ENCODE measurements at places on chromosomes 5 and 9.
A peak's percentile ranks its signal among the peaks of the same experiment; 100 is the strongest.

GRCh38 chr9:131714161-131714646, 25.7 kb downstream of the RAPGEF1 start:
- peak; percentile 84 for DNase-seq

DNA sequence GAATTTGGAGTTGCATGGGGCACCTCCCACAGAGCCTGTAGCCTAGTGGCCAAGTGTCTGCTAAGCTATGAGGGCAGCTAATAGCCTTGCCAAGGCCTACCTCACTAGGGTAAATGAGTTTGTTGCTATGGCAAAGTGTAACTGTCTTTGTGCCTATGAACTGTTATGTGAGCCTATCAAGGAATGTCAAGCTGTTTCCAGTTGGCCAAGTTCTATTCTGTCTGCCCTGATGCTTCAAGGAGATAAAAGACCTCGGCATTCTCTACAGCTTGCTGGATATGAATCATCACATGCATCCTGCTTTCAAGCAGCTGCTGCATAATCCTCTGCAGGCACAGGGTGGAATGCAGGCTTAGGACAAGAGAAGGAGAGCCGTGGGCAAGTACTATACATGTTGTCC, 69.8 kb upstream of the CCDC112 start:
- peak; percentile 90 for DNase-seq

- DNase-seq, result no peak
Measured at GRCh38 chr5:145855763-145856267, 17.0 kb downstream of the GRXCR2 start.

GRCh38 chr5:172868436-172868923, 34.4 kb downstream of the ERGIC1 start:
- no peak for DNase-seq

DNA sequence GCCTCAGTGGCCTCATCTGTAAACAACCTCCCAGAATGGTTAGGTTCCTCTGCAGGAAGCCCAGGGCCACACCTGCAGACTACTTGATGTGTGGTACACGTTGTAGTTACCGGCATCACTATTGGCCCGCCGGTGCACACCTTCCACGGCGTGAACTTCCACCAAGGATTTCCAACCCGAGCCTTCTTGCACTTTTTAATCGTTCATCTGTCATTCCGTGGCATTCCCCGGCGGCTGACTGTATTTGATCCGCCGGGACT, 5.3 kb upstream of the TRIM41 start:
- no peak for DNase-seq

DNA sequence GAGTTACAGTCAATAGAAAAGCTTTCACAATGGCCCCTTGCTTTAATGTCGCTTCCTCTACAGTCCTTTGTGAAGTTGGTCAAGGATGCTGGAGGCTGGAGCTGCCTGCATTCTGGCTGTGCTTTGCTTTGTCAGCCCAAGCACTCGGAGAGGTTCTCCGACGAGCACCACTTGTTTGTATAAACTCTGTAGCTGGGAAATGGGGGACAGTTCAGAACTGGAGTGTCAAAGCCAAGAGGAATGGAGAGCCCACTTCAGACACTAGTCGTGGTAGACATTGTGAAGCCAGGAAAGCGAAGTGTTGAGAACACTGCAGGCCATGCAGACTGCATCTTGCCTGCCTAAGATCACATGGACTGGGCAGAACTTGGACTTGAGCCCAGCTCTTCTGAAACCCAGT, 330.3 kb downstream of the GADD45G start:
- no peak for DNase-seq

- DNase-seq, result no peak
Measured at GRCh38 chr9:133485531-133486260, 6.8 kb upstream of the SLC2A6 start.

- DNase-seq, result no peak
Measured at GRCh38 chr5:139678751-139679750, 30.9 kb downstream of the CXXC5 start.

GRCh38 chr9:95363051-95363841, 45.7 kb upstream of the FANCC start:
- DNase-seq, result no peak

GRCh38 chr5:53243403-53243802, 133.8 kb upstream of the MOCS2 start:
- DNase-seq, result no peak

DNA sequence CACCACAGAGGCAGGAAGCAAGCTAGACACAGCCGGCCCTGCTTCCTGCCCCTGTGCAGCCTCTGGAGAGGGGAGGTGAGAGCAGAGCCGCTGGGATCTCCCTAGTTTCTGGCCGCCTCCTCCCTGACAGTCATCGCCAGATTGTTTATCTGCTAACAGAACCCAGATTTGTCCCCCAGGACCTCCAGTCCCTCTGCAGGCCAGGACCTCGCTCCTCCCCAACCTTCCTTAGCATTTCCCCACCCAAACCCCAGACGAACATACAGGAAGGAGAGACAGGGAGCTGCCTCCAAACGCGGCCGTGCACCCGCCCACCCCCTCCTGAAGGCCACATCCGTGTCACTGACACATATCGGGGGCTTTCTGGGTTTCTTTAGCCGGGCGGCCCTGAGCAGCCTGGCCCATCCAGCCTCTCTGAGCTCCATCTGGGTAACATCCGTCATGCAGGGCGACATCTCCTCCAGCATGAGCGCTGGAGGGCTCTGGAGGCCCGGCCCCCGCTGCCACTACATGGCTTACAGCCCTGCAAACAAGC, 47.5 kb downstream of the DBH start:
- no peak for DNase-seq

DNA sequence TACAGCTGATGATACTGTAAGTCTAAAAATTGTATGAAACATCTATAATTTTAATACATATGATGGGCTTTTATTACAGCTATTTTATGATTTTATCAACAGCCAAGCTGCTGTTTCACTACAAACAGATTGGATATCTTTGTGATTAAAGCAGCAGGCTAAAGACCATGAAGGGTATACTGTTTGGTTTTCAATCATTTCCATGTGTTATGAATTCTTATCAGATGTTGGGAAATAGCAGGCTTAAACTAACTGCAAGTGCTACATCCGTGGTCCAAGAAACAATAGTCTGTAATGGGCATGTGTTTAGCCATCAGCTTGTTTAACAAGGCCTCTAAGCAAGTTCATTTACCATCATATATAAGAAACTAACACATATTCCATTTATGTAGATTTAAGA, 107.5 kb downstream of the CWC27 start:
- DNase-seq, result no peak

DNA sequence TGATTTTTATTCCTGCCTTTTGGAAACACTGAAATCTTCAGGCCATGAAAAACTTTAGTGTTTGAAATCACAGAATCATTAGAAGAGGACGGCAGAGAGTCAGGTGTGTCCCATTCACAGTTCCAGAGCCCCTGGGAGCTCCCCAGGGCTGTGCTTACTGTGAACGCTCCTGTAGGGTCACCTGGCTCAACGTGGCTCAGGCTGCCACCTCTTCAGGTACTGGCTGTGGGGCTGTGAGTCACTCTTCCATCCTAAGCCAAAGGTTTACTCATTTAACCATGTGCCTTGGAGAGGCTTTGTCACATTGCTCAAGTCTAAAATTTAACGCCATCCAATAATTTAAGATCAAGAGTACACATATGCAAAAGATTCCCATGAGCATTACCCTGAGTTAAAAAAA, 50.2 kb upstream of the FSTL4 start:
- no peak for DNase-seq

GRCh38 chr9:130794923-130795495, 40.0 kb upstream of the ABL1 start:
- DNase-seq, result no peak

DNA sequence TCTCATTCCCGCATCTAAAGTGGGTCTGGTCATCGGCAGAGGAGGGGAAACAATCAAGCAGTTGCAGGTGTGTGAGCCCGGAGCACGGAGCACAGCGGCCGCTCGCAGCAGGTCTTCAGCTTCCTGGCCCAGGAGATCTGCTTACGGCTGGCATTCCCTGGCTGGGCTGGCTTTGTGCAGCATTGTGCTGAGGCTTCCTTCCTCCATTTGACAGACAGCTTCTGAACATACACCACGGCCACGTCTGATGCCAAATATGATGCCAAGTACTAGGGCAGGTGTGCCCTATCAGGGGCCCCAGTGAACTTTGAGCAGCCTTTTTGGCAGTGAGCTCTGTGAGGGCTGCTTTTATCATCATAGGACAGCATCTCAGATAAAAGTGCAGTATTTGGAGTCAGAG, 37.1 kb downstream of the FUBP3 start:
- no peak for DNase-seq

DNA sequence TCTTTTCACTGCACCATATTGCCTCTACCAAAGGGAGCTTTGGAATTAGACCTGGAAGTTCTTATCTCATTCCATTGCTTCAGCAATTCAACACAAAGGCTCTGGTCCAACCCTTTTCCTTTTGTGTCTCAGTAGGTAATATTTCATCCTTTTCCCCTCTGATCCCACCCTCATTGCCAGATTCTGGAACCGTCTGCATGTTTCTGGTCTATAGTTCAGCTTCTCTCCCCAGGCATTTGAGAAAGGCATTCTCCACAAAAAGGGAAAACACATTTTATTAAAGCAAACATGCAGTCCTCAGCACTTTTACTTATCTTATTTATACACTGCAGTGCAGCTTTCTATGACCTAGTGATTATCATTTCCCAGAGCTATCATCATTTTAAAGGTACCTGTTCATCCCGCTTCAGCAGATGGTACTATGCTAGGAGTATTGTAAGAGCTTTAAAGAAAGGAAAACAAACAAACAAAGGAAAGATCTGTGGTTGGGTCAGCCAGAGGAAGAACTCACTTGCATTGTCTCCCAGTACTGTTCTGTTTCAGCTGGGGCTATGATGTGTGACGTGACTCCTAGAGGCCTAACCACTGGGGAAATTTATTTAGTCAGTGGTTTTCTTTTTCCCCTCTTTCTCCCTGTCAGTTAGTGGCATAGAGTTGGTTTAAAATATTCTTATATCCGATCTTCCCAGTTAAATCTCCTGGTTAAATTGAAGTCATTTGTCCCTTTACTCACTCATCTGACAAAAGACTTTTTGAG, 269.2 kb downstream of the TMEM38B start:
- no peak for DNase-seq

- no peak for DNase-seq
Measured at GRCh38 chr5:41707853-41708603, 162.2 kb downstream of the OXCT1 start.

DNA sequence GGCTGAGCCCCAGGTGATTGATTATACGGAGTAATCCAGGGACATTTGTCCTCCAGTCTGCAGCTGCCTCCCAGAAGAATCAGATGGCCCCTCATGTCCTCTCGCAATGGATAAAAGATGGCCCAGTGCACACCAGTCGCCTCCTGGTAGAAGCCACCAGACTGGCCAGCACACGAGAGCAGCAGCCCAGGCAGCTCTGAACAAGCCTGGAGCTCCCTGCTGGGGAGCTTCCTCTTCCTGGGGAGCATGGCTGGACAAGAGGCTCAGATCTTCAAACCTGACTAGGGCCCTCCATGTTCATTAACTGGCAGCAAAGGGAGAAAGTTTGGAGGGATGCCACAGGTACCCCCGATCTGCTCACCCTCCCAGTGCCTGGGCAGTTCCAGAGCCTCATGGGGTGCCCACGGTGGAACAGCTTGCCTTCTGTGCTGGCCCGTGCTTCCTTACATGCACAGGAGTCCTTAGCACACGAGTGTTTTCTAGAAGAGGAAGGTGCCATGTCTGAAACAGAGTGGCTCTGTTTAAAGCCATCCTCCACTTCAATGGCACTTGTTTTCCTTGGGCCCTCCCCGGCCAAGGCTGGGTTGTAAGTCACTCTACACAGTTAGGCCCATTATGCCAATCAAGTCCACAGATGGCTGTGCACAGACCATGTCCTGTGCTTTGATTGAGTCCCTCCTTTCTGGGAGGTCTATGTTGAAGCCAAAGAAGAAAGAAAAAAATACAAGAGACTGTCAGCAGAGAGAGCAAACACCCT, 75.6 kb downstream of the PRRT1B start:
- DNase-seq, result no peak

DNA sequence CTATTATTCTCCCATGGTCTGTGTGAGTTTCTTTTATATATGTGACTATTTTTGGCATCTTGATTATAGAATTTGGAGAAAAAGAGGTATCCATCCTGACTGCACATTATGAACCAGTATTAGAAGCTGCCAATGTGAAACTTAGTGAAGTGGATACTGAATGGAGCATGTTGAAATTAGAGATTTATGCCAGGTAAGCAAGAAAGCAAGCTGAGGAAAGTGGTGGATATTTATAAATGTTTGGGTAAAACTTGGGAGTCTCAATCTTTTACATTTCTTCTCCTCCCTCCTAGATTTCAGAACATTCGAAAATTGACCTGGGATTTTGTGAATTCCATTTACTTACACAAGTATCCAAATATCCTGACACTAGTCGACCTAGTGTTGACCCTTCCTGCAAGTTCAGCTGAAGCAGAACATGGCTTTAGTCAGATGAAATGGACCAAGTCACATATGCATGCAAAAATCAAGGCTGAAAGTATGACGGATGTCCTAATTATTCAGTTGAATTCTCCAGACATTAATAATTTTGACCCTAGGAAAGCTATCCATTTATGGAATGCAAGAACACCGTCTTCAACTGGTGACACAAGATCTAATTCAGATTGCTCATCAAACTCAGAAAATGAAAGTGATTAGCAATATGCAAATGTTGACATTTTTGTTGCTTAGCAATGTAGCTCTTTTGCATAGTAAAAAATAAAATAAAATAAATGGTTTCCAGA, 66.8 kb upstream of the IL7R start:
- peak; percentile 47 for DNase-seq

GRCh38 chr5:157080286-157080685, 21.4 kb upstream of the HAVCR1 start:
- DNase-seq, result no peak

DNA sequence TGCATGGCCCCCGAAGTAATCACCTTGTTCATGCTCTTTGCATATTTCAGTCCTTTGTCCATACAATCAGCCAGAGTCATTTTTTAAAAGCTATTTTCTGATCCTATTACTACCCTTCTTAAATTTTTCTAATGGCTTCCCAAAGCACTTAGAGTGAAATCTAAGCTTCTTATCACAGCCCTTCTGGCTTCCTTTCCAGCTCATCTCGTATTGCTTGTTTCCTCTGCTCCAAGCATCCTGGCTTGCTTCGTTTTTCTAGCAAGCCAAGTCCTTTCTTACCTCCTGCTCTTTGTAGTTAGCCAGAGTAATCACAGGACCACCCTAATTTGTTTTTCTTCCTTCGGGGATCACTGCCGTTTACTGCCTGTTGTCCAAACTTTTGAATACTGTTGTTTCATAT, 453.3 kb downstream of the KIF4B start:
- DNase-seq, result no peak

- DNase-seq, result peak; percentile 61
Measured at GRCh38 chr9:70020991-70021571, 22.6 kb upstream of the MAMDC2 start.

- no peak for DNase-seq
Measured at GRCh38 chr9:98724810-98725530, 16.2 kb upstream of the GABBR2 start.

- no peak for DNase-seq
Measured at GRCh38 chr5:14783691-14784090, 87.9 kb downstream of the ANKH start.

DNA sequence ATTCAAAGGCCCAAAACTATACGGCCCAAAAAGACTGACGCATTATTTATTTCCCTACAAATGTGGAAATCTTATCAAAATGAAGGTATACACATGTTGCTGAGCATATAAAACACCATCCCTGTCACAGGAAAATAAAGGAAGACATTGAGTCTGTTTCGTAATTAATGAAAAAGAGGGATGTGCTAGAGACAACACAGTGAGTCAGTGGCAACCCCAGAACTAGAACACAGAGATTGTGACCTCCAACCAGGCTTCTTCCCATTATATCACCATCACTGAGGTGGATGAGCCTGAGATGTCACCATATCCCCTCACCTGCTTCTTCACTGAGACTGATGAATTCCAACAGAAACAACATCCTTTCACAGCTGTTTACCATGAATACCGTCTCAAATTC, 3.8 kb downstream of the NDUFA8 start:
- no peak for DNase-seq
